ENCODE measurements at places on chromosomes 1 and 21. TPM values are rescaled to one million over a fixed set of nuclear protein-coding genes. Genes with fewer than 3 reads are reported as not detected.

S100B gene
- 4.9 TPM for polyA plus RNA-seq

SPRR2A gene
- polyA plus RNA-seq = 0.35 TPM

- peaks cover 12% of the 10 kb centered on the region for H3K27me3 ChIP-seq
- H3K36me3 ChIP-seq = no peaks in the 10 kb centered on the region
- H3K27ac ChIP-seq = no peak overlapping the region
- DNase-seq = no peak
- no peak overlapping the region for H3K4me3 ChIP-seq
- H3K4me1 ChIP-seq = no peaks in the 10 kb centered on the region
These were observed 75.9 kb upstream of the GALNT2 start for GRCh38 chr1:229991104-229991513.

GRCh38 chr1:8165595-8166360 is 139.7 kb upstream of the ERRFI1 start:
- H3K4me3 ChIP-seq = no peak overlapping the region
- peaks cover 14% of the 10 kb centered on the region for H3K4me1 ChIP-seq
- no peaks in the 10 kb centered on the region for H3K27me3 ChIP-seq
- H3K27ac ChIP-seq = no peak overlapping the region

OR2T35 gene
- not detected for polyA plus RNA-seq

GRCh38 chr1:235006132-235006721 is 122.4 kb downstream of the TOMM20 start:
- H3K4me3 ChIP-seq = no peak overlapping the region
- H3K27ac ChIP-seq = no peak overlapping the region
- no peaks in the 10 kb centered on the region for H3K36me3 ChIP-seq
- no peaks in the 10 kb centered on the region for H3K27me3 ChIP-seq
- H3K4me1 ChIP-seq = no peaks in the 10 kb centered on the region
- DNase-seq = no peak

- H3K27me3 ChIP-seq = no peaks in the 10 kb centered on the region
- H3K4me3 ChIP-seq = no peak overlapping the region
- H3K27ac ChIP-seq = peak overlapping the region; percentile 80
- DNase-seq = no peak
- H3K4me1 ChIP-seq = no peaks in the 10 kb centered on the region
These were observed 73.2 kb downstream of the CD58 start for GRCh38 chr1:116497656-116498055.

WASF2 gene
- polyA plus RNA-seq = 24.8 TPM

DNA sequence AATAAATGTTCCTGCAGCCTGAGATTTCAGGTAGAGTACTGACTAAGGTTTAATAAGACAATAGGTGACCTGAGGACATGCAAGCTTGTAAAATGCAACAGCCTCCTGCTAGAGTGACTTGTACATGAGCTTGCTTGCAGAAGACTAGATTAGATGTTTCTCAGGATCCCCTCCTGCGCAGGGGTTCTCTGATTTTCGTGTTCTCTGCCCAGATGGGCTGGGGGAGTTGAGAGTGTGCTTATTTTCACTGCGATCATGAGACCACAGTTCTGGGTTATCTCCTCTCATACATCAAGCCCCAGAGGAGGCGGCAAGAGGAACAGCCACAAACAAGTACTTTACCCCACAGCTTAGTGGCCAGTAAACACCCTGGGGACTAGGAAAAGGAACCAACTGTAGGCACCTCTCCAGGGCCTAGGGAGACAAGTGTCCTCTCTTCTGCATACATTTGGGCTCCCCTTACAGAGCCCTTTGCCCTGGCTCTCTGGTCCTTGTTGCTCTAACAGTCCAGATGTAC is 8.0 kb downstream of the TMEM81 start:
- H3K27ac ChIP-seq = no peak overlapping the region
- no peak for DNase-seq
- no peaks in the 10 kb centered on the region for H3K27me3 ChIP-seq
- H3K4me3 ChIP-seq = no peak overlapping the region

DNA sequence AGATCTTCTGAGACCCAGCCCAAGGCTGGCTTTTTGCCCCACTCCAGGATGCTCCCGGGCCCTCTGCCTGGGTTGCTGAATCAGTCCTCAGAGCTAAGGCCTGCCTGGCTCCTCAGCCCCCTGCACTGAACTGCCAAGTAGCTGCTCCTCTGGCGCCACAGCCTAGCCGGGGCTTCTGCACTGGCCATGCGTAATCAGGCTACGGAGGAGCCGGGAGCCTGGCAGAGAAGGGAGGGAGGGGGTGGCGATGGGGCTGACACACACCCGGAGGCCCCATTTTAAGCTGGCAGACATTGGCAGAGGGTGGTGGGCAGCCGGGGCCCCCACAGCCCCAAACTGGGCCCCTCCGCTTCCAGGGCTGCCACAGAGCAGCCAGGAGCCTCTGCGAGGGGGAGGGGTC is 38.7 kb downstream of the ALPL start:
- no peaks in the 10 kb centered on the region for H3K27me3 ChIP-seq
- no peak for DNase-seq
- peaks cover 9% of the 10 kb centered on the region for H3K4me1 ChIP-seq
- no peak overlapping the region for H3K27ac ChIP-seq
- no peak overlapping the region for H3K4me3 ChIP-seq
- H3K36me3 ChIP-seq = no peaks in the 10 kb centered on the region

OR2L2 gene
- polyA plus RNA-seq = not detected

SPRR2B gene
- not detected for polyA plus RNA-seq

DNA sequence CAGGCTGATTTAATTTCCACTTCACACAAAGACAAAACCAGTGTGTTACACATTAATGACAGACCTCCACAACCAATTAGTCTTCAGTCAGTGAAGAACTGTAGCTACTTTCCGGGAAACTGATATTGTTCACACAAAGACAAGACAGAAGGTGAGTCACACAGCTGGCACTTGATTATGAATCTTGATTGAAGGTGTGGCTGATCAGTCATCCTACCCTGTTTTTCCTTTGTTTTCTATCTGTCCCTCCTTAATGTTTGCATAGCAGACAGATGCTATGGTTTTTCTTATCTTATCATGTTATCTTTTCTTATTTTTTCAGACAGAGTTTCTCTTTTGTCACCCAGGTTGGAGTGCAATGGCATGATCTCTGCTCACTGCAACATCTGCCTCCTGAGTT is 185.1 kb upstream of the GREM2 start:
- no peak for DNase-seq
- H3K27ac ChIP-seq = no peak overlapping the region
- no peak overlapping the region for H3K4me3 ChIP-seq
- no peaks in the 10 kb centered on the region for H3K27me3 ChIP-seq

DNA sequence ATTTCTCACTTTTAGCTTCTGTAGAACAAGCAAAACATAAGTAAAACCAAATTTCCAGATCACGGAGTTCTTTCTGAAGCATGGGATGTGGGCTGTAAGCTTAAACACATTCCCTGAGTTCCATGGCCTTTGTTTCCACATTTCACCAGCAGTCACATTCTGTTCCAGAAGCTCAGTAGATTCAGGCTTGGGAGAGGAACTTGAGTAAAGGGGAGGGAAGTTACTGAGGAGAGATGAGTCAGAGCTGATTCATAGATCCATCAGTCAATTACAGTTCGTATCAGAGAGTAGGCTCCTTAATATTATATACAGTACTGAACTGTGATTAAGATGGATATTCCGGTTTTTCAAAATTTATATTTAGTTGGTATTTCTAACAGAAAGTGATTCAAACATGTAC is 614.3 kb downstream of the NCAM2 start:
- H3K4me1 ChIP-seq = no peaks in the 10 kb centered on the region
- no peak overlapping the region for H3K27ac ChIP-seq
- no peaks in the 10 kb centered on the region for H3K27me3 ChIP-seq
- no peak overlapping the region for H3K4me3 ChIP-seq

GRCh38 chr1:209404577-209404976 is 178.9 kb upstream of the CAMK1G start:
- DNase-seq = no peak
- H3K27me3 ChIP-seq = peaks cover 9% of the 10 kb centered on the region
- no peak overlapping the region for H3K4me3 ChIP-seq
- no peaks in the 10 kb centered on the region for H3K4me1 ChIP-seq
- no peak overlapping the region for H3K27ac ChIP-seq

GRCh38 chr1:116440731-116441130 is 67.7 kb downstream of the ATP1A1 start:
- no peak for DNase-seq
- no peaks in the 10 kb centered on the region for H3K36me3 ChIP-seq
- H3K27ac ChIP-seq = no peak overlapping the region

ERO1B gene
- polyA plus RNA-seq = 5.5 TPM

PTPN22 gene
- polyA plus RNA-seq = 0.44 TPM

DNA sequence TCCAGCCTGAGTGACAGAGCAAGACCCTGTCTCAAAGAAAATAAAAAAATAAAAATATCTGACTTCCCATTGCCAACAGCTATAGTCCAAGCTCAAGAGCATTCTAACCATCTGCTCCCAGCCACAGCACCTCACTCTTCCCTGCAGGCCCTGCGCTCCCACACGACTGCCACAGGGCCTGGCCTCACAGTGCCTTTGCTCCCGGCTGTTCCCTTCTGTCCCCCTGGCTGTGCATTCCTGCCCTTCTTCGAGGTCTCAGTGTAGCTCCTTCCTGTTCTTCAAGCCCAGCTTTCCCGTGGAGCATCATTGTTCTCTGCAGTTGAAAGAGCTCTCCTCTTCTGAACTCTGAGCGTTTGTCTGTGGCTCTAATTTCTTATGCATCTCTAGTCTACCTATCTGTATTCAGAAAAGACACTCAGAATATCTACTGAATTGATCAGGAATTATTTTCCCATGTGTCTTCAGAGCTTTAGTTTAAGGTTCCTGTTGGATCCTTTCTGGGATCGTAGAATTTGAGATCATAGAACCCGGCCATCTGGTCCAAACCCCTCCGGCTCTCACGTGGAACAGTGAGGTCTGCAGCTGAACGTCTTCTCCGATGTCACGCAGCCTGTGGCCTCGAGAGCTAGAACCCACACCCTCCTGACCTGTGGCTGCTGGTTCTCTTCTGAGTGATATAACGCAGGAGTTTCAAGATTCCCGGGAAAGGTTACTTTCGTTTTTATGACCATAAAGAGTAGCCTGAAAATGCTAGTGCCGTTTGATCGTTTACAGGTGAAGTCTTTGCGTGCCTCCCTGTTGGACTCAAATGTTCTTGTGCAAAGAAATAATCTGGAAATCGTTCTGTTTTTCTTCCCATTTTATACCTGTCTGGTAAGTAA is 54.4 kb downstream of the DOP1B start:
- peaks cover 4% of the 10 kb centered on the region for H3K4me1 ChIP-seq
- H3K27me3 ChIP-seq = no peaks in the 10 kb centered on the region
- H3K36me3 ChIP-seq = peaks cover 70% of the 10 kb centered on the region
- no peak overlapping the region for H3K27ac ChIP-seq

DNA sequence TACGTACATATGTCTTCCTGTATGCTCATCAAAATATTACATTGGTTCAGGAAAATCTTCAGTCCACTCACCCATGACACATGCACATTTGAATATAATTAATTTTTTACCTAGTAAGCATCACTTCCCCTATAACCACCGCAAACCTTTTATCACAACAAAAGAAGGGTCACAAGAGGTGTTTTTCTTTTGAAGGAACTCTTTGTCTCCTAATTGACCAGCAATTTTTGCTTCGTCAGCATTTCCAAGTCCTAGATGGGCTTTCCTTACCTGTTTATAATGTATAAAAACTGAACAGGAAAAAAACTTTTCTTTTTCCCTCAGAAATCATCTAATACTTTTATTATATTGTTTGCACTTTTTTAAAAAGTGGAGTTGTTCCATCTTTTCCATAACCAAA is 631.3 kb downstream of the PLA2G4A start:
- H3K27ac ChIP-seq = no peak overlapping the region
- no peaks in the 10 kb centered on the region for H3K4me1 ChIP-seq
- no peaks in the 10 kb centered on the region for H3K36me3 ChIP-seq

LCE4A gene
- not detected for polyA plus RNA-seq

- H3K4me3 ChIP-seq = no peak overlapping the region
- H3K27me3 ChIP-seq = no peaks in the 10 kb centered on the region
- H3K27ac ChIP-seq = no peak overlapping the region
- no peaks in the 10 kb centered on the region for H3K36me3 ChIP-seq
- no peak for DNase-seq
These were observed 19.1 kb downstream of the SELP start for GRCh38 chr1:169610858-169611257.

MYOM3 gene
- 293 TPM for polyA plus RNA-seq

DNA sequence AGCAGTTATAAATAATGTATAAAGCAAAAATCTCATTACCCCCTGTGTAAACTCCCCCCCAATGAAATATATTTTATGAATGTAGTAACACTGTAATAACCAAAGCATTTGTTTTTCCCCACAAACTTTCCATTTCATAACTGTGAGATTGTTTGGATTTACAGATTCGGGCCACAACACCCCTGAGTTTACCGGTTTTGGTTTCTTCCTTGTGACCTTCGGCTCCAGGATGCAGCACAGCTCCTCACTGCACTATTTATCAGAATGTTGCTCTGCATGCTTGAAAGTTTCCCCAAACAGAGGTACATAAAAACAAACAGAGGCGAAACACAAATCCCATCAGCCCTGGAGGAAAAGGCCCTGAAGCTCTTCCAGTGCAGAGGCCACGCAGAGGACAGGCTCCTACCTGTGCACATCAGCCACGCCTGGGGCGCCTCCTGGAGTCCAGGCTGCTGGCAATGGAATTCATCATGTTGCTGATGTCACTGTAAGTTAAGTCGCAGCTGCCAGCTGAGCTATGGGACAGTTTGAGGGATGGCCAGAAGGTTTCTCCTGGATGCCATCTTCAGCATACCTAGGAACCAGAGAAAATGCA is 122.0 kb downstream of the LMO4 start:
- no peaks in the 10 kb centered on the region for H3K4me1 ChIP-seq
- no peak for DNase-seq
- no peak overlapping the region for H3K27ac ChIP-seq
- no peak overlapping the region for H3K4me3 ChIP-seq
- H3K27me3 ChIP-seq = no peaks in the 10 kb centered on the region

SELP gene
- 5.4 TPM for polyA plus RNA-seq

DOP1B gene
- 6.4 TPM for polyA plus RNA-seq

TPTE gene
- not detected for polyA plus RNA-seq

CCDC30 gene
- polyA plus RNA-seq = 0.38 TPM

GRCh38 chr1:190067592-190067991 is 410.1 kb downstream of the BRINP3 start:
- DNase-seq = no peak
- no peak overlapping the region for H3K27ac ChIP-seq
- no peaks in the 10 kb centered on the region for H3K4me1 ChIP-seq
- H3K36me3 ChIP-seq = no peaks in the 10 kb centered on the region

DNA sequence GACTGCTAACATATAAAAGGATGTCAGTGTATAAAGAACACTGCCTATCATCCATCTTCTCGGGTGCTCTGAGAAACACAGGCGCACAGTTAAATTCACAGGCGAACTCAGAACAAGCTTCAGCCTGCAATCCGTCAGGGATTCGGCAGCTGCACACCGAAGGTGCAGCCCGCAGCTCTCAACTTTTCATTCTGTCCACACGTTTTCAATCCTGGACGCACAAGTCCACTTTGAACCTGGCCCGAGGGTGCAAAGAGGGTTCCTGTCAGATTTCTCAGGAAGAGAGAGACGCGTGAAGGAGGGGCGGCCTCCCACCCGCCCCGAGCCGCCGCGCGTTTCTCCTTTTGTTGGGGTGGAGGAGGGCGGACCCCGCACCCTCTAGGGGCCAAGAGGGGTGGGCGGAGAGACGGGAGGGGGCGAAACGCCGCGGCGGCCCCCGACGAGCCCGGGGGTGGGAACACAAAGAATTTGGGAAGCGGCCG is 724 bp downstream of the DOCK7 start:
- peak; percentile 17 for DNase-seq
- peaks cover 23% of the 10 kb centered on the region for H3K4me1 ChIP-seq
- H3K4me3 ChIP-seq = peak overlapping the region; percentile 75
- no peaks in the 10 kb centered on the region for H3K27me3 ChIP-seq

OPTC gene
- not detected for polyA plus RNA-seq
